ENCODE measurements at places on chromosomes 6 and 20.

DNA sequence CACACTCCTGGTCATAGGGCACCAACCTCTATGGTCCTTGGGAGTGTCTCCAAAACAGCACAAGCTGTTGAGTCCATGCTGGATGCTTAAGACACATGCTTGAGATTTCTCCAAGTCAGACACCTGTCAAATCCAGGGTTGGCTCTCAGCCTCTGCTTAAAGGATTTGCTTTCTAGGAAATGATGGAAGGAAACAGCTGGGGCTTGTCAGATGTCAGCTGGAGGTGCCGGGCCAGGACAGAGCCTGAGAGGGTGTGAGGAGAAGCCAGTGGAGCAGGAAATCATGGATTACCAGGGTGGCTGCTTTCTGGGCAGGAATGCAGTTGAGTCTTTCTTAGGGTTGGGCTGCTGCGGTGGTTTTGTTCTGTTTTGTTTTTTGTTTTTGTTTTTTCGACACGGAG, 83.0 kb upstream of the FAM184A start:
- DNase-seq, result no peak

DNA sequence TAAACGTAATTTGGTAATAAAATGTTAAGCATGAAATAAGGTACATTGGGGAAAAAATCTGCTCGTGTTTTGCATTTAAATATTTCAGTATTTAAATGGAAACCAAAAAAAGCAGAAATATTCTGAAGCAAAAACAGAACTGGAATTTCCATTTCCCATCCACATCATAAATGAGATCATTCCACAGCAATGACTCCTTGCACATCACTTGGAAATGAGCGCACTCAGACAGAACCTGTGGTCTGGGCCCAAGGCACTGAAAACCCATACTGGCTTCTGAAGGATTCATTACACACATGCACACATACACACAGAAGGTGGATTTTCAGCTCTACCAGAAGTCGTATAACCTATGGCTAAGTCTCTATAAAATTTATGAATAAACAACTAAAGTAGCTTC, 174.8 kb downstream of the IBTK start:
- DNase-seq, result peak; percentile 73

DNA sequence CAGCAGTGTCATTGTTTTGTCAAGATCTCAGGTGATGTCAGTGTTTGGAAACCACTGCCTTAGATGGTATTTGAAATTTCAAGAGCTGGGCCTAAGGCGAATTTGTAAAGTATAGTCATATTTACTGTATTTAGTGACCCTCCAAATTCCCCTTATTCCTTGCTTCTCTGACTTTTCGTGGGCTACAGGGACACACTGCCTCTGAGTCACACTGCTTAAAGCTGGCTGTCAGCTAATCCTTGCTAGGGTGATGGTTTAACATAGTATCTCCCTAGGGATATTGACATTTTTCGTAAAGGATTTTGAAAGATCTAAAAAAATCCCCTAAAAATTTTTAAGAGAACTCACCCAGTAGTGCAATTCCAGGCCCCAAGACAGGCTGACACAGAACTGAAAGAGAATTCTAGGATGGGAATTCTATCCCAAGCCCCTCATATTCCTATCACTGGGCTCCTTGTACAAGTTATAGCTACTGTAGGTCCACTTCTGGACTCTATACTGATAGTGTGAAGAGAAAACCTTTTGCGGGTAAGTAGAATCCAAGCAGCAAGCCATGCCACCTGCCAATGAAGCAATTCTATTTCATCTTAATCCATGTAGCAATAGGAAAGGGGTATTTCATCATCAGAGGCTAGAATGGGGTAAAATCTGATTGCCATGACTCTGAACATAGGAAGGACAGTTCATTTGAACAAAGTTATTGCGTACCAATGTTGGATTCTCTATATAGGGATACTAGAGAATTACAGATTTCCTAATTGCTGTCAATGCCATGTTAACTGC, 4.3 kb downstream of the BMP6 start:
- no peak for DNase-seq

DNA sequence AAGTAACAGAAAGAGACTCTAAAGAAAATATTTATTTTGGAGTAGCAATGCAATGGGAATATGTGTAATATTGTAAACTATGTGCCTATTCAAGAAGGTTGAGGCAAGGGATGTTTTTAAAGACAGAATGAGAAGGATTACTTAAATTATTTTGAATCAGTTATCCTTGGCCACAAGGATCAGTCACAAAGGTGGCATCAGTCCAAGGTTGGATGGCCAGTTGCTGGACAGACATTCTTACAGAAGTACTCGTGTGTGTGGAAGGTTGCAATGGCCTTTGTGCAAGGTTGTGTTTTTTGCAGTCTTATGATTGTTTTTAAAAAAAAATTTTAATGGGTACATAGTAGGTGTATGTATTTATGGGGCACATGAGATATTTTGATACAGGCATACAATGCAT, 2.0 kb downstream of the QRSL1 start:
- DNase-seq, result no peak

GRCh38 chr20:24149881-24150307, 161.3 kb upstream of the GGTLC1 start:
- DNase-seq, result no peak

DNA sequence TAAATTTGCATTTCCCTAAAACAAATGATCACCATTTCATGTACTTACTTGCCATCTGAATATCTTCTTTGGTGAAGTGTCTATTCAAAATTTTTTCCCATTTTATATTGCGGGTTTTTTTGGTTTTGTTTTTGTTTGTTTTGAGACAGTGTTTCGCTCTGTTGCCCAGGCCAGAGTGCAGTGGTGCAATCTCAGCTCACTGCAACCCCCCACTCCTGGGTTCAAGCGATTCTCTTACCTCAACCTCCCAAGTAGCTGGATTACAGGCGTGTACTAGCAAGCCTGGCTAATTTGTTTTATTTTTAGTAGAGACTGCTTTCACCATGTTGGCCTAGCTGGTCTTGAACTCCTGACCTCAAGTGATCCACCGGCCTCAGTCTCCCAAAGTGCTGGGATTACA, 9.1 kb upstream of the REPS1 start:
- DNase-seq, result no peak

GRCh38 chr6:139219746-139220145, 72.1 kb downstream of the TXLNB start:
- no peak for DNase-seq

GRCh38 chr20:58639182-58640146, 11.6 kb upstream of the STX16 start:
- no peak for DNase-seq

DNA sequence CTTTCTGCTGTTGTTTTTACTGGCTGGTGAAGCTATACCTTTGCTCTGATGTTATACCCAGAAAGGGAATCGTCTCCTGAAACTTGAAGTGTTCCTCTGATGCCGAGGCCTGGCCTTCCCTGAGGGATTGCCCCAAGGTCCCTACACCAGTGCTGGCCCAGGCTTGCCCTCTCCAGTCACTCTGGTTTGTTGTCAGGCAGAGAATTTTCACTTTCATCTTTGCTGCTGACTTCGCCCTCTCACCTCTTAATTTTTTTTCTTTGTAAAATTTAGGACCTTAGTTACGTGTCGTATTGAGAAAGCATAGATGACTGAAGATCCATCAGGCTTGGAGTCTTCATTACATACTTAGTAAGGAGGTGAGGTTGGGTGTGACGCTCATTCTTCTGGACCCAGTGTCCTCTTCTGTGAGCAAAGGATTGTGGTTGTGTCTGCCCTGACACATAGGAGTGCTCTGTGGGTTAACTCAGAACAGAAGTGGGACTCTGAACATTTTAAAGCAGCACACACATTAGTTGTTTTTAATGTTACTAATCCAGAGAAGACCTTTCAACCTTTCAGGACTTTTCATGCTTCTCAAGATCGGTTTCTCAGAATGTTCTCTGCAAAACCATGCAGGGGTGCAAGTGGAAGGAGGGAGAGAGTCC, 45.4 kb downstream of the TULP4 start:
- no peak for DNase-seq

DNA sequence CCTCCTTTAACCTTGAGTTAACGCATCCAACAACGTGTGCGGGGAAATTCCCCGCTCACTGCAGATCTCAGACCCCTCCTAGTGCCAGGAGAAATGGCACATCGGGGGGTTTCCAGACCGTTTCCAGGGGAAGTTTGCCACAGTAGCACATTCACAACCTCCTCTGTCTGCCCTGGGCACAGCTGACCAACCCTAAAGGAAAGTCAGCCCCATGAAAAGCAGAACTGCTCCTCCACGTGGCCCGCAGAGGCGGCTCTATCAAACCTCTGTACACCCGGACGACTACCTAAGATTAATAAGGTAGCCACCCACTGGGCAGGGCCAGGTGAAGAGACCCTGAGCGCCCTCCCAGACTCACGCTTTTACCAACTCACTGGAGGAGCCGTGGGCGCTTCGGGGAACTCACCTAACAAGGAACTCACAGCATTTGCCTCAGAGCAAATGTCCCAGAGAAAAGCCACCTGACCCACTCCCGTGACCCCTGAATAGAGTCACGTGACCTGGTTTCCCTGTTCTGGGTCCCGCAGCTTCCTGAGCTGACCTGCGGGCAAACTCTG, 93.1 kb downstream of the PRND start:
- no peak for DNase-seq

DNA sequence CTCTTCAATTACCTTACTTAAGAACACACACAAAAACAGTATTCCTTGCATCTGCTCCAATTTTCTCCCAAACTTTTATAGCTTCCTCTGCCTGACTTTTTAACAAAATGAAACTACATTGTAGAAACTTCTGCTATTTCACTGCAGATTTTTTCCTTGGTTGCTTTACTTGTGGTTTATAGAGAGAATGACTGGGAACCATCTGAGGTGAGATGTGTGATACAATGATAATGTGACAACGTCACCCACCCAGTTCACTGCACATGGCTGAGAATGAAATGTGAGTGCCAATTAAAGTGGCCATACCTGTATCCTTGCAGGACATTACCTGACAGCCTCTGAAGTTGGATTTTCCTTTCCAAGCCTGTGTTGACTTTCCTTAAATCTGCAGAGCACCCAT, 258.4 kb downstream of the CD83 start:
- DNase-seq, result no peak

- DNase-seq, result peak; percentile 4
These were observed 16.2 kb downstream of the USP49 start for GRCh38 chr6:41878961-41879405.

DNA sequence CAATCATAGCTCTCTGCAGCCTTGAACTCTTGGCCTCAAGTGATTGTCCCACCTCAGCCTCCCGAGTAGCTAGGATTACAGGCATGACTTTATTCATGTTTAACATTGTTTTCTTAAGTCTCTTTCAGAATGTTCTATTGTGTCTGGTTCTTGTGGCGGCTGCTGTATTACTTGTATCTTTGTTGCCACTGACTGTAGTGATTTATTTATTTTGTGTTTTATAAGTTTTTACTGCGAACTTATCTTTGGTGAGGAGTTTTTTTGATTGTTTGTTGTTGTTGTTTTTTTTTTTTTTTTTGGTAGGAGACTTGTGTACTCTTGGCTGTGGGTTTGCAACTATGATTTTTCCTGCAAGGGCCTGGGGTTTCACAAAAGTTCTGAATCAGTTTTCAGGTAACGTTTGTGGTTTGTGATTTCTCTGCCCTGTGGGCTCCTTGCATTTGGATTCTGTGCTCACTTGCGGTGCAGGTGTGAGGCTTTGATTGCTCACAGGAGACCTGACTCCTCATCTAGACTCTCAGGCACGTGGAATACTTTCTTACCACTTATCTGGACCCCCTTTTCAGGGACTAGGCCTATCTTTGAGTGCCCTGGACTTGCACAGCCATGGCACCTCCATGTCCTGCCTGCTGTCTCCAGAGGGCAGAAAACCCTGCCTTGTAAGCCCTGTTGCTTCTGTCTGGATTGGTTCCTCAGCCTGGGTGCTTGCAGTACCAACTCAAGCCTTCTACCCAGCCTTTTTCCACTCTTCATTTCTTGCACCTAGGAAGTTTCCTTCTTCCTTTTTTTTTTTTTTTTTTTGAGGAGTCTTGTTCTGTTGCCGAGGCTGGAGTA, 25.2 kb downstream of the KIF25 start:
- DNase-seq, result no peak

DNA sequence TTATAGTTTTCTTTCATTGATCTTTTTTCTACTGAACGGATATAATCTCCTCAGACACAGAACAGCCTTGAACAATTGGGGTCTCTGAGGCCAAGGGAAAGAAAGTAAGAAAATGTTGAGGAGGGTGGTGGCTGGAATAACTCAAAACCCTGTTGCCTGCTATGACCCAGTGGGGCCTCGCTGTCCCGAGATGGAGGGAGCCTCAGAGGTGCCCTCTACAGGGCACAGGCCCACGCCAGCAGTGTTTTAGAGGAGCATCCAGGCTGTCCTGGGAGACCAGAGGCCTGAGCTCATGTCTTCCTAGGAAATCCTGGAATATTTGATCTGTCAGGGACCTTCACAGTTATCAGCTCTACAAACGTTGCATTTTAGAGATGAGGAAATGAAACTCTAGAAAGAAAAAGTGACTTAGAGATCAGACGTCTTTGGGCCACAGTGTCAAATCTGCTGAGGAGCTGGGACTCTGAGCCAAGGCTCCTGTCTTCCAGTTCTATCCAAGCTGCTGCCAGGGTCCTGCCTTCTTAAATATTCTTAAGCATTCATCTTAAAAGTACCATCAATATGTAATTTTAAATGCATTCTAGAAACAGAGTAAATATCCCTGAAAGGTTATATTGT, 26.3 kb downstream of the ALDH5A1 start:
- no peak for DNase-seq

- no peak for DNase-seq
These were observed 172.0 kb downstream of the TBC1D7 start for GRCh38 chr6:13156381-13156780.

- no peak for DNase-seq
These were observed 706.5 kb upstream of the MAN1A1 start for GRCh38 chr6:120056085-120056484.

GRCh38 chr6:84569882-84570281, 194.5 kb downstream of the TBX18 start:
- no peak for DNase-seq

DNA sequence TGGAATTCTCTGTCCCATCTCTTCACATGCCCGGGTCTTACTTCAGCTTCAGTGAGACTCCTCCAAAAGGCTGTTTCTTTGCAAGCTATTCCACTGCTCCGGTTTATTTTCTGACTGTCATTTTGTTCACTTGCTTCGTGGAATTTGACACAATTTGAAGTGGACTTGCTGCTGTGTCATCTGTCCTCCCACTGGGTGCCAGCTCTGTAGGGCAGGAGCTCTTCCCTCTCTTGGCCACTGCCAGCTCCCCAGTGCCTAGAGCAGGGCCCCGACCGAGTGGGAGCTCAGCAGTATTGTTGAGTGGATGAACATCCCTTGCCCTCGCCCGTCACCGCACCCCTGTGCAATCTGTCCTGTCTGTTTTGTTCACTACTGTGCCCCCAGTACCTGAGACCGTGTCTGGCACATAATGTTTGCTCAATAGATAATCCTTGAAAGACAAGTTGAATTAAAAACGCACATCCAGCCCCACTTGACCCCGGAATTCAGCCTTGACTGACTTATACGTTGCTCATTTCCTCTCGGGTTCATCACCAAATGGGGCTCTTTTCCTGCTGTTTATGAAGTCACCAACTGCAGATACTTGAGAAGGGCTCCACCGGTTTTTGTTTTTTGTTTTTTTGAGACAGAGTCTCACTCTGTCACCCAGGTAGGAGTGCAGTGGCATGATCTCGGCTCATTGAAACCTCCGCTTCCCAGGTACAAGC, 170.3 kb upstream of the KCNG1 start:
- no peak for DNase-seq
